Activated CD8-positive, alpha-beta T cell treated with anti-CD3 and anti-CD28 coated beads for 36 hours (primary cell): ENCODE measurements at places on chromosomes 5 and 9.

DNA sequence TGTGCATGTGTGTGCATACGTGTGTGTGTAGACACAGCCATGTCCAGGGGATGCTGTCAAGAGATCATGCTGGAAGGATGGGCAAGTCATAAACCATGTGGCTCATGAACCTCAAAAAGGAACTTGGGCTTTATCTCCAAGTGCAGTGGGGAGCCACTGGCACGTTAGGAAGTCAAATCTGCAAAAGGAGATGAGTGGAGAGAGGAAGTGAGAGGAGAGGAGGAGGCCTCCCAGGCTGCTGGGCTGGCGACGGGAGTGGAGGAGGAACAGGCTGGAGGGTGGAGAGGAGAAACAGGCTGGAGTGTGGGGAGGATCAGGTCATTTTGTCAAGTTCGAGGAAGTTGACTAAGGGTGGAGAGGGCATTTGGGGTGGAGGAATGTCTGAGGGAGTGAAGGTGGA lies 29.2 kb upstream of the TIFAB start:
- H3K36me3 ChIP-seq = no peaks in the 10 kb centered on the region
- peaks cover 13% of the 10 kb centered on the region for H3K27me3 ChIP-seq

DNA sequence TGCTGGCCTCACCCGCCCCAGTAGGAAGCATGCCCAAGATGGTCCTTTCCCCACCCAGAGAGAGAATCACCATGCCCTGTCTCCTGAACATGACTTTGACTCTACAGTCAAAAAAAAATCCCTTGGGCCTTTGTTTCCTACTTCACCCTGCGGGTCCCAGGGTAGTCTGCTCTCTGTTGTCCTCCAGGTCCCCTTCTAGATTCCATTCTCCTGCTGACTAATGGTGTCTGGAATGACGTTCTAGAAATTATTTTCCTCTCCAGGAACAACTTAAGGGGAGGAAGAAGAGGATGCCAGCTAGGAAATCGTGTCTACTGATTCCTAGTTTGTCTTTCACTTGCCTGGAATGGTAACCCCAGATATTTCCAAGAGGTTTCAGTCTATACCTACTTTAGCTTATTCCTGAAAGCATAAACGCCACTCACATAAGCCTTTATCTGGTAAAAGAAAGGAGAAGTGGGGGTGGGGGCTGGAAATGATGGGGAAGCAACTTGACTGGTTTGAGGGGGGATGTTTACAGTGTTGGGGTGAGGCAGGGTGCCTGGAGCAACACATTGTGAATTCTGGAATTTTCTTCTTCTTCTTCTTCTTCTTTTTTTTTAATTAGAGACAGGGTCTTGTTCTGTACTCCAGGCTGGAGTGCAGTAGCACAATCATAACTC lies 93.9 kb downstream of the SNX18 start:
- peaks cover 3% of the 10 kb centered on the region for H3K36me3 ChIP-seq
- H3K27me3 ChIP-seq = no peaks in the 10 kb centered on the region
- H3K4me3 ChIP-seq = no peak overlapping the region
- no peak overlapping the region for H3K27ac ChIP-seq

GRCh38 chr9:124353166-124353768 lies 62.0 kb downstream of the PSMB7 start:
- peaks cover 10% of the 10 kb centered on the region for H3K4me1 ChIP-seq
- H3K4me3 ChIP-seq = no peak overlapping the region
- DNase-seq = no peak
- H3K36me3 ChIP-seq = peaks cover 25% of the 10 kb centered on the region
- H3K27ac ChIP-seq = no peak overlapping the region

DNA sequence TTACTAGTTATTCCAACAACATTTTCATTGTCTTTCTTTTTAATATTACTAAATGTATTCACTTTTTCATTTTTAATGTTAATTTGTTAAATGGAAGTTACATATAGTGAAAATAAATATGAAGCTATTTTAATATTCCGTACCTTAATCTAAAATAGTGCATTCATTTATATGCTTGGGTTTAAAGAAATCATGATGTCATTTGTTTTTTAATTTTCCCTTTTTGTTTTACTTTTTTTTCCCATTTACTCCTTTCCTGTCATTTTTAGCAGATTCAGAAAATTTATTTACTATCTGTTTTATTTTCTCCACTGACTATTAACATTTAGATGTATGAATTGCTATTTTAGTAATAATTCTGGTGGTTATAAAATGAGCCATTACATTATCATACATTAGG lies 183.0 kb upstream of the CDH9 start:
- no peaks in the 10 kb centered on the region for H3K27me3 ChIP-seq
- H3K4me1 ChIP-seq = no peaks in the 10 kb centered on the region
- H3K27ac ChIP-seq = no peak overlapping the region
- DNase-seq = no peak

DNA sequence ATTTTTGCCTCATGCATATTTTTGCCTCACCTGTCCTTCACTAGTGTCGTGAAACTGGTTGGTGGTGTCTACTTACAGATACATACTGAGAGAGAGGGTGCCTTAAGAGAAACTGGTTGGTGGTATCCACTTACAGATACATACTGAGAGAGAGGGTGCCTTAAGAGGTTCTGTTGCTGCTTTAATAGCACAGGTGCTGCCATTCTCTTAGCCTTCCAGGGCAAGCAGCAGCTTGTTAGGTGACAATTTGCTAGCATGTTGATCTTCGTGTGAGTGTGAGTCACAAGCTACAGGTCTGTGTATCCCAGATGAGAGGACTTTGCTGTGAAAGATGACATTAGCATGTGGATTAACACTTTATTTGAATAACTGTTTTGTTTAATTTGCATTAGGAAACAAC lies 1.4 kb downstream of the PTTG1 start:
- H3K36me3 ChIP-seq = peaks cover 44% of the 10 kb centered on the region
- H3K4me1 ChIP-seq = peaks cover 47% of the 10 kb centered on the region
- H3K27me3 ChIP-seq = no peaks in the 10 kb centered on the region
- no peak for DNase-seq

GRCh38 chr9:98272083-98272482 lies 16.6 kb upstream of the TBC1D2 start:
- no peak for DNase-seq
- no peak overlapping the region for H3K4me3 ChIP-seq
- no peak overlapping the region for H3K27ac ChIP-seq
- no peaks in the 10 kb centered on the region for H3K36me3 ChIP-seq
- no peaks in the 10 kb centered on the region for H3K27me3 ChIP-seq

DNA sequence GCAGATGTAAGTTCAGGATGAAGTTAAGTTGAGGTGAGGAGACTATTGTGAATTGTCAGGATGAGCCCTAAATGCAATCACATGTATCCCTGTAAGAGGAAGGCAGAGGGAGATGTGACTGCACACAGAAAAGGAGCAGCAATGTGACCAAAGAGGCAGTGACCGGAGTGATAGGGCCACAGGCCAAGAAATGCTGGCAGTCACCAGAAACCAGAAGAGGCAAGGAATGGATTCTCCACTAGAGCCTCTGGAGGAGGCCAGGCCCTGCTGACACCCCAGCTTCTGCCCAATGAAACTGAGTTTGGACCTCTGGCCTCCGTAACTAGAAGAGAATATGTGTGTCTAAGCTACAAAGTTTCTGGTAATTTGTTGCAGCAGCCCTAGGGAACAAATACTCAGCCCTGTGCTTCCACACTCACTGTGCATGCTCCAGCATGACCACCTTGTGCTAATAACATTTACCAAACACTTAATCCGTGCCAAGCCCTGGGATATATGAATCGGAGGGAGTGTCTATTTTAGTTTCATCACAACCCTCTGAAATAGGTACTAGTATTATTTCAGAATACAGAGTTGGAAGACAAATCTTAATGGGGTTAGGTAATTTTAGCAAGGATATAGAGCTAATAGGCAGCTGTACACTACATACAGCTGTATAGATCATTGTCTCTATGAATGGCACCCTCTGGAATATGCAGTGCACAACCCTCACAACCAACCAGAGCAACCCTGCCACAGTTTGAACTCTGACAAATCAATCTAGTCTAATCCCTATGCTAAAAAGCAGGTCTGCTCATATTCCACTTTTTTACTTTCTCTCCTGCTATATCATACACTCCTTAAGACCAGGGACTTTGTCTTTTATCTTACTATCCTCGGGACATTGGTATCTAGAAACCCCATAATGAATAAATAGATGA lies 7.8 kb upstream of the GPX8 start:
- no peaks in the 10 kb centered on the region for H3K36me3 ChIP-seq
- no peak for DNase-seq
- peaks cover 14% of the 10 kb centered on the region for H3K27me3 ChIP-seq
- H3K4me1 ChIP-seq = no peaks in the 10 kb centered on the region

- no peaks in the 10 kb centered on the region for H3K4me1 ChIP-seq
- DNase-seq = no peak
- no peak overlapping the region for H3K27ac ChIP-seq
- no peak overlapping the region for H3K4me3 ChIP-seq
- no peaks in the 10 kb centered on the region for H3K36me3 ChIP-seq
Measured at GRCh38 chr9:12708562-12709298, 15.5 kb downstream of the TYRP1 start.

GRCh38 chr9:72362118-72362531 lies 2.9 kb downstream of the ZFAND5 start:
- no peak for DNase-seq
- H3K36me3 ChIP-seq = peaks cover 54% of the 10 kb centered on the region
- H3K4me1 ChIP-seq = peaks cover 64% of the 10 kb centered on the region
- H3K27ac ChIP-seq = peak overlapping the region; percentile 68
- no peaks in the 10 kb centered on the region for H3K27me3 ChIP-seq

- H3K4me1 ChIP-seq = peaks cover 99% of the 10 kb centered on the region
- DNase-seq = no peak
- H3K27ac ChIP-seq = peak overlapping the region; percentile 93
Measured at GRCh38 chr5:119285070-119285916, 70.5 kb upstream of the TNFAIP8 start.

DNA sequence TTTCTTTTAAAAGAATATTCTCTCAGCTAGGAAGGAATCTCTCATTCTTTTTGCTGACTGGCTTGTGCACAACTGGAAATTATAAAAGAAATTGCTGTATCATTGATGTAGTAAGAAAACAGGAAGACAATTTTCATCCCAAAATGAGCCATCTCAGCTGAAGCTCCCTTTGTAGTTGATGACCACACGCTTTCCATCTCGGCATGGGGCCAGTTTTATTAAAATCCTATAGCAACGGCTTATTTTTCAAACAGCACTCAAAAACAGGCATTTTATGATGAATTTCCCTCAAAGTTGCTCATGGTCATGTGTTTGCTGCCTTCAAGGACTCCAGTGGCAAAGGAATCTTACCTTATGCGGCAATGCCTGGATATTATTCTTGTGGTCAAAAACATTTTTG lies 62.4 kb upstream of the GLIS3 start:
- H3K4me1 ChIP-seq = peaks cover 3% of the 10 kb centered on the region
- DNase-seq = no peak
- H3K27ac ChIP-seq = no peak overlapping the region
- no peaks in the 10 kb centered on the region for H3K36me3 ChIP-seq

DNA sequence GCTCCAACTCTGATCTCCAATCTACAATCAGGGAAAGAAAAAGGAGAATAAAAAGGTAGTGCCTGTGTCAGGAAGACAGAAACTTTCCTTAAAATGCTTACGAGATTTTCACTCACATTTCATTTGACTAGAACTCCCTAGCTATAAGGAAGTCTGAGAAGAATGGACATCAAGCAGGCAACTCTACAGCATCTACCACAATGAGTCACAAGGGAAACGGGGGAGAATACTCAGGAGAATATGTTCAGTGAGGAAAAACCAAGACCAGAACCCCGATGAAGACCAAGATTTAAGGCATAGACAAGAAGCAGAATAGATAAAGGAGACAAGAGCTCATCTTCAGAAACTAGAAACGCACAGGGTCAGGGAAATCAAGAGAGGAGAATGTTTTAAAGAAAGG lies 9.0 kb upstream of the SETD9 start:
- H3K27ac ChIP-seq = no peak overlapping the region
- peaks cover 4% of the 10 kb centered on the region for H3K4me1 ChIP-seq
- H3K4me3 ChIP-seq = no peak overlapping the region
- H3K36me3 ChIP-seq = peaks cover 2% of the 10 kb centered on the region

DNA sequence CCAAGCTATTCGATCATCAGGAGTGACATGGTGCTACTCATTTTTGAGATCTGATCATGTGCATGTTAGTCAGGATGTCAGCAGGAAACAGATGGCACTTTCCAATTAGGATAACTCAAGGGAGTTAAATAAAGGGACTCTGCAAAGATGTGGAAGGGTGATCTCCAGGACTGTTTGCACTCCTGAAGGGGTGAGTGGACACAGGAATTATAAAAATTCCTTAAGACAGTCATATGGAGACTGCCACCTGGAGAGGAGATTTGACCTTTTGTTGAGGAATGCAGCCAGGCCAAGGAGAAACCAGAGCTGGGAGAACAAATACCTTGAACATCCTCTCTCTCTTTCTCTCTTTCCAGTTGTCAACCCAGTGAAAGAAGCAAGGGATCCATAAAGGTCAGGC lies 189.1 kb downstream of the GABRG2 start:
- no peaks in the 10 kb centered on the region for H3K4me1 ChIP-seq
- H3K27me3 ChIP-seq = no peaks in the 10 kb centered on the region
- DNase-seq = no peak
- no peaks in the 10 kb centered on the region for H3K36me3 ChIP-seq
- no peak overlapping the region for H3K4me3 ChIP-seq

GRCh38 chr5:134374232-134374631 lies 2.9 kb downstream of the UBE2B start:
- peaks cover 41% of the 10 kb centered on the region for H3K36me3 ChIP-seq
- peak; percentile 34 for DNase-seq

GRCh38 chr9:100589582-100589981 lies 11.7 kb downstream of the CAVIN4 start:
- H3K4me3 ChIP-seq = no peak overlapping the region
- H3K27me3 ChIP-seq = no peaks in the 10 kb centered on the region
- no peaks in the 10 kb centered on the region for H3K4me1 ChIP-seq
- DNase-seq = no peak

- DNase-seq = no peak
- no peak overlapping the region for H3K4me3 ChIP-seq
- H3K27me3 ChIP-seq = no peaks in the 10 kb centered on the region
- H3K27ac ChIP-seq = no peak overlapping the region
- H3K4me1 ChIP-seq = no peaks in the 10 kb centered on the region
Measured at GRCh38 chr9:73805111-73805510, 653.4 kb downstream of the ANXA1 start.

- no peak for DNase-seq
- H3K27ac ChIP-seq = no peak overlapping the region
- H3K4me3 ChIP-seq = no peak overlapping the region
- H3K27me3 ChIP-seq = peaks cover 51% of the 10 kb centered on the region
- H3K4me1 ChIP-seq = no peaks in the 10 kb centered on the region
- H3K36me3 ChIP-seq = no peaks in the 10 kb centered on the region
Measured at GRCh38 chr5:139797856-139798510, 2.4 kb downstream of the PSD2 start.

DNA sequence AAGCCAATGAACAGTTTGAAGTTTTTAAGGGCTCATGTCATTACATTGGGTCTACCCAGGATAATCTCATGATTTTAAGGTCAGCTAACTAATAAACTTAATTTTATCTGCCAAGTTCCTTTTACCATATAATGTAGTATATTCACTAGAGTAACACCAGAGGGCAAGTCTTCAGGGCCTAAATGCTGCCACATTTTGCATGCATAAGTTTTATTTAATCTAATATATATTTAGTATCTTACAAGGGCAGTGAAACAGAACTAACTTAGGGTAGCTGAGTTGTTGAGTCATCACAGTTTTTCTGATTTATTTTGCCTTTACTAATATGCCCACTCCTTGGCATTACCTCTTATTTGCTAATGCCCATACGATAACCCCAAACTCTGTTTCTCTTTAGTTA lies 8.1 kb upstream of the APC start:
- no peaks in the 10 kb centered on the region for H3K27me3 ChIP-seq
- H3K36me3 ChIP-seq = no peaks in the 10 kb centered on the region
- H3K27ac ChIP-seq = no peak overlapping the region
